Forelimb muscle (tissue), 1 donor: ENCODE measurements at places on chromosomes 2 and 18.

DNA sequence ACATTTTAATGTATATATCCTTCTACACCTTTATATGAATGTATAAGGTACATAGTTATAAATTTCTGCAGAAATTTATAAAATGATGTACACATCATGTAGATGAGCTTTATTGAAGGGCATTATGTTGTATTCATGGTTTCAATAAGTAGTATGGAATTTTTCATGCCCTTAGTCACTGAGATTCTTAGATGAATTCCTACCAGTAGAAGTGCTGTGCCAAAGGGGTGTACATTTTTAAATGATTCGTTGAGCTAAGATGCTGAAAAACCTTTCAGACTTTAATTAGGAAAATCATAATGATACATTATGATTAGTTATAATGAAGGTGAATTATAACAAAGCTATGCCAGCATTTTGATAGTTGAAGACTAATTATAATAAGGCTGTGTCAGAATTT, 115.2 kb downstream of the ZNF236 start:
- no peak for DNase-seq

- peak; percentile 22 for DNase-seq
Measured at GRCh38 chr2:57516698-57517340, 529.8 kb upstream of the VRK2 start.

- no peak for DNase-seq
Measured at GRCh38 chr2:207092818-207093217, 72.9 kb downstream of the KLF7 start.

DNA sequence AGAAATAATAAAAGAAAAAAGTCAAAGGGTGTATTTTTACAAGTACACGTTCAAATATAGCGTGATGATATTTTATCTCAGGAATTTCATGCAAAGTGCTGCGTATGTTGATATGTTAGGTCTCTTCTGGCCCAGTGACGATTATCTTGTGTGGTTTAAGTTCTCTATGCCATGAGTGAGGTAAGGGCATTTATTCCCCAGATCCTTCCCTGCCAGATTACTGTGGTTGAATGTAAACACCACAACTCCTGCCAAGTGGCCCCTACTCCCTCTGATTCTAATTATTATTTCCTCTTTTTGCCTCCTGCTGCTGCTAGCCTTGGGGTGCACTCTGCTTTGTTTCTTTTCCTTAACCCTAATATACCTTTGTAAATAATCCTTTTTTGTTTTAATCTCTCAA, 12.2 kb downstream of the SCN2A start:
- DNase-seq = no peak

DNA sequence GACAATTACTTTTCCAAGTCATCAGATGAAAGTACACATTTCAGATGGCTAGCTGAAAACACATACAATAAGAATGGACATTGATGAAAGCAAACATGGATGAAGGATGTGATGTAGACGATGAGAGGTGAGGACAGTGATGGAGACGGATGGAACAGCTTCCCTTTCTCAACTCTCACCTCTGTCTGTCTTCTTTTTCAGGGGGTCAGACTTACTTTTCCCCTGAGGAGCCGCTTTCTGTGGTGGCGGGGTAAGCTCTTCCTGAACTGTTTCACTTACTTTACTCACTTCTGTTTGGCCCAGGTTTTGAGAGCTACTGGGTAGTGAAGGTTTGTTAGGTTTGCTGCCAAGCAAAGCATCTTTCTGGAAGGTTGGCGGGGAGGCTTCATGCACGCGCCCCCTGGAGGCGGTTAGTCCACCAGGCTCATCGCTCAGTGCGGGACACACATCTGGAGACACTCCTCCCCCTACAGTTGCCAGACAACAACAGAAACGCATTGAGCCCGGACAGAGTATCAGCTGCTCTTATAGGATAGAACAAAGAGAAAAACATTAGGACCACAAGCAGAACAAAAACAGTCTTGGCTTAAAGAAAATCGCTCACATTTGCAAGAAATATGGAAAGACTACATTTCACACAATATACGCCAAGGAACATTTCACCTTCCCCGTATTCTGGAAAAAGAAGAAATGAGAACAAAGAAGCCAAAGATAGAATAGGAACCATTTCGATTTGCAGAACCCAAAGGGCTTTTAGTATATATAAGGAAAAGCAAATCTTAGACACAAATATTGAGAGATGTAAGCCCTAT, 90.5 kb downstream of the MYOM1 start:
- DNase-seq = peak; percentile 70
